ENCODE measurements at places on chromosomes 6 and 20.

DNA sequence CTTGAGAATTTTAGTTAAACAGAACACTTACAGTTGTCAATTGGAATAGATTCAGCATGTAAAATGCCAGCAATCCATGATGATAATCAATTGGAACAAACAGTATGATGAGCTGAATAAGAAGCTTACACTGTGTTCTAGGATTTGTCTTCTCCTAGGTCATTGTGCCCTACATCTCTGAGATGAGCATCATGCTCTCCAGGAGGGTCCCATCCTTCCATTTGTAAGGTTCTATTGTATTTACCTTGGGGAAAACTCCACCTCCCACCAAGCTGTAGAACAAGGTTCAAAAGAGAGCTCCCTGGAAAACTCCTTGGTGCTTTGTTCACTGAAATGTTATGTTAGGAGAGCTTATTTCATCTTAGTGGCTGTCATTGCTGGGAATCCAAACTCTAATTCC is 60.8 kb downstream of the OR2B2 start:
- DNase-seq: no peak

- no peak for DNase-seq
Observed at GRCh38 chr6:168184701-168185100, 105.7 kb upstream of the FRMD1 start.

- DNase-seq: no peak
Observed at GRCh38 chr6:91097364-91097763, 510.5 kb upstream of the MAP3K7 start.

DNA sequence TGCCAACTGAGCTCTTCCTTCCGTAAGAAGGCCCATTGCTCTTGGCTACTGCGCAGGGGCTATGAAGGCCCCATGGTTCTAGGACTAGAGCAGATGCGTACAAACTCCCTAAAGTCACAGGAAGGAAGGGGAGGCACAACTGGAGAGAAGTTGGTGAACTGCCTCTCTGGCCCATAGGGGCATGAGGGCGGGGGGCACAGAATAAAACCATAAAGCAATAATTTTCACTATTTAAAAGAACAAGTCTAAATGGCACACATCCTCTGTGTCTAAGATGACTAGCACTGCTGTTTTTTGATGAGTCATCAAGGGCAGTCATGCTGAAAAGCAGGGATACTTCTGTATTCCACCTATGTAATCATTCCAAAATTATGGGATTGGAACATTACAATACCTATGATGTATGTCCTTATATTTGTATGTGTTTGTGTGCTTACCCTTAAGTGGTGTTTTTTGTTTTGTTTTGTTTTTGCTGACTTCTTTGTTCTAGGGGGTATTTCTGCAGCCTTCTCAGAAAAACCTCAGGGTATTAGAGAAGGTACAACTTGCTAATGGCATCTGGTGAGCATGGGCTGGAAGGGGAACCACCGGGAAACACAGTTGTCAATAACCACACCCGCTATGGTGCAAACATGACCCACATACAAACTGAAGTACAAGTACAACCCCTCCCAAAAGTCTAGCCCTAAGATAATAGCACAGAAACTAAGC is 36.9 kb downstream of the B4GALT5 start:
- peak; percentile 81 for DNase-seq

- DNase-seq: no peak
Observed at GRCh38 chr6:119119989-119120388, 41.5 kb upstream of the FAM184A start.

GRCh38 chr20:57682184-57683101 is 27.4 kb downstream of the PMEPA1 start:
- no peak for DNase-seq

- DNase-seq: no peak
Observed at GRCh38 chr20:38864662-38865061, 59.2 kb downstream of the PPP1R16B start.

- DNase-seq: peak; percentile 61
Observed at GRCh38 chr20:34703424-34704176, 544 bp upstream of the TP53INP2 start.
